ENCODE measurements at places on chromosomes 12 and 14. TPM values are rescaled to one million over a fixed set of nuclear protein-coding genes. Genes with fewer than 3 reads are reported as not detected.

The PEBP1 gene
- total RNA-seq = 326 TPM

The ASB2 gene
- 0.60 TPM for total RNA-seq

The LPAR5 gene
- 2.7 TPM for total RNA-seq

The SLC7A8 gene
- total RNA-seq = 56.1 TPM

The CATSPERB gene
- 2.0 TPM for total RNA-seq

The AICDA gene
- not detected for total RNA-seq

The TTC9 gene
- total RNA-seq = 14.9 TPM

The LALBA gene
- total RNA-seq = not detected

The CLEC1B gene
- not detected for total RNA-seq

The HOXC12 gene
- not detected for total RNA-seq

The NRL gene
- 1.3 TPM for total RNA-seq

The PTGDR gene
- 0.38 TPM for total RNA-seq

The C14orf132 gene
- 29.2 TPM for total RNA-seq

The GRIP1 gene
- total RNA-seq = 18.5 TPM

The PLEKHG7 gene
- total RNA-seq = not detected

GRCh38 chr14:81765651-81766275, 232.1 kb upstream of the SEL1L start:
- DNase-seq = no peak

DNA sequence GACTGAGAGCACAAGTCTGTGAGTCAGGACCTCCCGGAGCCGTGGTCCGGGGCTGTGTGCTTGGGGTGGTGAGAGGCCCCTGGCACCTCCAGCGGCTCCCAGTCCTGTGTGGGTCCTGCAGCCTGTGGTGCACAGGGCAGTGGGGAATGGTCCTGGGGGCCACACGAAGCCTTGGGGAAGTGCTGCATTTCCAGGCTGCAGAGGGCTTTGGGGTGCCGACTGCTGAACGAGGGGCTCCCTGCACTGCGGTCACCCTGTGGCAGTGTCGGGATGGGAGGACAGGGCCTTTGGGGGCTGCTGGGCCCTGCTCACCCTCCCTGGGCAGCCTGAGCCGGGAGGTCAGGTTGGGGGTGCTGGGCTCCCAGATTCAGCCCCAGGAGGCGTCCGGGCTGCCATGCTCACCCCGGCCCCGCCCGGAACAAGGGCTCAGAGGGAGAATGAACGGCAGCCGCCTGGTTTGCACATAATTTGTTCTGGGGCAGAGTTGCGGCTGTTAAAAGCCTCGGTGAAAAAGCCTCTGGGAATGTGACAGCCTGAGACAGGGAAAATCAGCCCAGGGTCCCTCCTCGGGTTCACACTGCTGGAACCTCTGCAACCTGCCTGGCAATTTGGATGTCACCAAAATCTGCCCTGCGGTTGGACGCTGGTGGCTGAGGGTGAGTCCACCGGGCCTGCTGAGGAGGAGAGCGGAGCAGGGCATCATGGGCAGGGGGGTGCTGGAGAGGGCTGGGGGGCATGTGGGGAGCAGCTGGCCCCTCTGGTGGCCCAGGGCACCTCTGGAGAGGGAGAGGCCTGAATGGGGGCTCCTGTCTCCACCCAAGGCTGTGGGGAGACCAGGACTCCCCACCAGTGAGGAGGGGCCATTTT, 109.2 kb downstream of the KIF26A start:
- peak; percentile 62 for DNase-seq

GRCh38 chr12:49669796-49670195, 37.4 kb downstream of the FMNL3 start:
- no peak for DNase-seq

DNA sequence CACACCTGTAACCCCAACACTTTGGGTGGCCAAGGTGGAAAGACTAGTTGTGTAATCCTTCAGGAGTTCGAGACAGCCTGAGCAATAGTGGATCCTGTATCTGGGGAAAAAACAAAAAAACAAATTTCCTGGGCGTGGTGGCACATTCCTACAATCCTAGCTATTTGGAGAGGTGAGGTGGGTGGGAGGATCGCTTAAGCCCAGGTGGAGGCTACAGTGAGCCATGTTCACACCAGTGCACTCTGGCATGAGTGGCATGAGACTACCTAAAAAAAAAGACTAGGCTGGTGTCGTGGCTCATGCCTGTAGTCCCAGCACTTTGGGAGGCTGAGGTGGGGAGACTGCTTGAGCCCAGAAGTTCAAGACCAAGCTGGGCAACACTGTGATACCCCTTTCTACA, 17.2 kb downstream of the PTGES3 start:
- no peak for DNase-seq

DNA sequence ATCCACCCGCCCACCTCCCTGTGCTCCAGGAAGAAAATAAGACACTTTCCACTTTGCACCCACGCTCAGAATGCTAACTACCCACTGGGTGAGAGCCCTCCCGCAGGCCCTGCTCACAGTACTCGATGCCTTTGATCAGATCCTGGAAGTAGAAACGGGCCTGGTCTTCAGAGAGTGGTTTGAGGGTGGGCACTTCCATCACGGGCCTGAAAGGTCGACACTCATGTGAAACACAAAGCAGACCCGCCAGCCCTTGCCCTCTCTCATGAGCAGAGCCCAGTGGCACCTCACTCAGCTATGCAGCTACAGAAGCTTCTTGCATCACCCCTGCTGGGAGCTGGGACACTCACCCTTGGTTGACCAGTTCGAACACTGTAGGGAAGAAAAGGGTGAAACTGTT, 41.1 kb downstream of the CAMKK2 start:
- DNase-seq = no peak

GRCh38 chr12:22101749-22102243, 55.8 kb downstream of the CMAS start:
- no peak for DNase-seq

- DNase-seq = no peak
Measured at GRCh38 chr14:105767315-105767714, 240.9 kb downstream of the TMEM121 start.

- peak; percentile 69 for DNase-seq
Measured at GRCh38 chr12:58919231-58920101, 838 bp downstream of the LRIG3 start.

DNA sequence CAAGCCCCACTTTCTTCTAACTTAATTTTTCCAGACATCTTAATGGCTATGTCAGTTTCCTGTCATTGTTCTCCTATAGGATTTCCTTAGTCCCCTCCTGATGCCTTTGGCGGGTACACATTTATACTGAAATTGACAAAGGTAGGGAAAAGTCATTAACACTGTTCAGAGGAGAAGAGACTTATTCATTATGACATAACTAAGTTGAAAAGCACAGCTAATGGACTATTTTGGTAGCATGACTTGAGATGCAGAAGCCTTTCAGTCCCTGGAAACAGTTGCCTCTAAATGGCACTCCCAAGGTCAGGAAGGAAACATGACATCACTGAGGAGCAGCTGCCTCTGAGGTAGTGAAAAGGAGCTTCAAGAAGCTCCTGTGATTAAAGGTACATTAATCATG, 317.5 kb upstream of the KITLG start:
- no peak for DNase-seq

DNA sequence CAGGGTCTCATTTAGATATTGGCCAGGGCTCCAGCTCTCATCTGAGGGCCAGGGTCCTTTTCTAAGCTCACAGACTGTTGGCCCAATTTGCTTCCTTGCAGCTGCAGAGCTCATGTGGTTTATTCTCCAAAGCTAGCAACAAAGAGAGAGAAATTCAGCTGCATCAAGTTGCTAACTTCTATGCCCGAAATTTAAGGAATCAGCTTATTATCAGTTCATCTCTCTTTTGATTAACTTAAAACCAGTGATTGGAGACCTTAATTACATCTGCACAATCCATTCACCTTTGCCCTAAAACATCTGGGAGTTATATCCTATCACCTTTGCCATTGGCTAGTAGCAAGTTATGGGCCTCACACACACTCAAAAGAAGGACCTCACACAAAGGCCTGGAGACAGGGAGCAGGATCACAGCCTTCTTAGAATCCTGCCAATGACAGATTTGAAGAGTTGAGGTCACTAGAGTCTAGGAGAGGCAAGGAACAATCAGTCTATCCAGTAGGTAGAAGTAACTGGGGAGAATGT, 258.8 kb upstream of the GARIN6 start:
- DNase-seq = no peak

DNA sequence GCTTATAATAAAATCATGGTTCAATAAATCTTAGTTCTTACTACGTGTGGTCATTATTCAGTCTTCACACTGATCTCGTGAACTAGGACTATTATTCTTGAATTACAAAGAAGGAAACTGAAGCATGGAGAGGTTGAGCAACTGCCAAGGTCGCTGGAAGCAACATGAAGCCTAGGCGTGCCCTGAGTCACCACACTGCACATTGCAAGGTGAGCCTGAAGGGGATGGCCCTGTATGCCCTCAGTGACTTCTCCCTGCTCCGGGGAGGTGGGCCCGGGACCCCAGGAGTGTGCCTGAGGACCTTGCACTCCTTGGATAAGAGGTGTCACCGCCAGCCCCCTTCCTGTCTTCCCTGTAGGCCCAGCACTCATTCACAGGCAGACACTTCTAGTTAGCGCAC, 161.6 kb downstream of the CACNA1C start:
- DNase-seq = no peak

All from type B pancreatic cell (in vitro differentiated cells).